ENCODE measurements at places on chromosomes 7 and 10.

DNA sequence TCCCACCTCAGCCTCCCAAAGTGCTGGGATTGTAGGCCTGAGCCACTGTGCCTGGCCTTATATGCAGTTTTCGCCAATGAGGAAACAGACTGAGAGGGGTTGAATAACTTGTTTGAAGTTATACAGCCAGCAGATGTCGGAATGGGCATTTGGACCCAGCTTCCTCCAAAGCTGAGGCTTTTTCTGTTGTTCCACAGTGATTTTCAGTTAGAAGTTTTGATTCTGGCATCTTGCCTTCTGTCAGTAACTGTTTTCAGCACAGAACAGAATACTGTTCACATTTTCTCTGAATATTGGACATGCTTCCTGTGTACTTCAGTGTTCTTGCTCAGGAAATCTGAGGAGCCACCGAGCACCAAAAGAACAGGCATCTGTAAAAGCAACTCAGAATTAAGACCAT lies 287.2 kb downstream of the CAMK1D start:
- no peak for DNase-seq

- DNase-seq = no peak
Observed at GRCh38 chr10:45625879-45626278, 46.7 kb downstream of the ZFAND4 start.

DNA sequence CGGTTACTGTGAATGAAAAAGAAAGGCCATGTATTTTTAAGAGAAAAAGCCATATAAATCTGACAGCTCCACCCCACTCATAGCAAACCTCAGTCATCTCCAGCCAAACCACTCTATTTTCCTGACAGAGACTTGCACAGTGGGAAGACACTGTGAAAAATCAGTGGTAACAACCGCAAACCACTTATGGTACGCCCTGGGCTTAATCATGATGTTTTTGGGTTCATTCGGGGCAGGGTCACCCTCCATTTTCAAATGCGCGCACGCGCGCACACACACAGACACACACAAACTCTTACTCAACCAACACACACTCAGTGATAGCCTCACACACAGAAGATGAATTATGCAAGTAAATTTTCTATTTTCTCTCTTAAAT lies 82.1 kb upstream of the HPS1 start:
- DNase-seq = no peak

- no peak for DNase-seq
Observed at GRCh38 chr10:25142116-25142864, 32.5 kb upstream of the GPR158 start.

DNA sequence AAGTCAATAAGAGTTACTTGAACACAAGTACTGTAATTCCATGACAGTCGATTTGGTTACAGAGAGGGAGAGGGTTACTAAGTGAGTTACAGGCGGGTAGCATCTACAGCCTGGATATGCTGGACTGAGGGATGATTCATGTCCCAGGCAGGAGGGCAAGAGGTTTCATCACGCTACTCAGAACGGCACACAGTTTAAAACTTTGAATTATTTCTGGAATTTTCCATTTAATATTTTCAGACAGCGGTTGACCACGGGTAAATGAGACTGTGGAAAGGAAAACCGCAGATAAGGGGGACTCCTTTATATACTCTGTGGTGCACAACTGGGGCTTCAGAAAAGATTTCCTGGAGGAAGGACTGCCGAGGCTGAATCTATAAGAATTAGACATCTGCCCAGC lies 25.7 kb upstream of the LRRC4 start:
- no peak for DNase-seq

- DNase-seq = no peak
Observed at GRCh38 chr7:34338961-34339526, 319.0 kb upstream of the NPSR1 start.

DNA sequence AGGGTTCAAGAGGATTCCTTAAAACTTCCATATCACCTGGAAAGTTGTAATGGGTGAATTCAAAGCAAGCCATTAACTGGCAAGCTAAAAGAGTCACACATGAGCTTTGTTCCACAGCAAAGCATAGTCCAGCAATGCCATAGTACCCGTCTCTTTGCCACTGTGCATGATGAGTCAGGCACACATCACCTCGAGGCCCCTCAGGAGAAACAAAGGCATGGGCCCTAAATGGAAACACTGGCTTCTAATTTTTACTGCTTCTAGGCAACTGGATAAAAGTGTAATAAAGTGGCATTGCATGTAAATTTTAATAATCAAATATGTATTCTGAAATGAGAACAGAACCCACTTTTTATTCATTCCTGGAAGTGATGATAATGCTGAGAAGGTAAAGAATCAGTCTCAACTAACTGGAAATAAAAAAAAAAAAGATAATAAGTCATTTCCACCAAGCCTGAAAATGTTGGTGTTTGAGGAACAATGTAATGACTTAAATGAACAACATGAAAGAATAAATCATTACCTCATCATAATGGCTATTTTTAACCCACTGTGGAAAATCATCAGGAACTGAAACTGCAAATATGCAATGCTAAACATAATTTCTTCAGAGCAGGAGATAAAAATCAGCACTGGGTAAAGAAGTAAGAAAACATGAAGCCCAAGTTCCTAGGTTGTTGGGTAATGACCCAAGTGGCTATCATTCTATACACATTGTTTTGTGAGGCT lies 104.9 kb downstream of the CDK6 start:
- DNase-seq = peak; percentile 96

DNA sequence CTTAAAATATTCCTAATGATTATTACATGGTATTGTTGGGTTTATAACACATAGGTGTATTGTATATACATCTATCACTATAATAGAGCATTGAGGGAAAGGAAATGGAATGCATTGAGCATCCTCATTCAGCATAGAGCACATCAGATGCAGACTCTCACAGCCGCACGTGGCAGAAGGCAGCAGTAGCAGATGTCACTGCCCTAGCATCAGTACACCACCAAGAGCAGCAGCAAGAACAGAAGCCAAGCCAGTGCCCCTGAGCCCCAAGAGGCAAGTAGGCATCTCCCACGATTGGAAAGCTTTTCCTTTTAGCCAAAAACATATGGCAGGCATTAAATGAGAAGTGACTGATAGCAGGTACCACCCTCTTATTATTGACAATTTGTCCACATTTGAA lies 510.0 kb downstream of the TNS3 start:
- no peak for DNase-seq

- DNase-seq = no peak
Observed at GRCh38 chr10:126876456-126876855, 28.8 kb upstream of the DOCK1 start.

DNA sequence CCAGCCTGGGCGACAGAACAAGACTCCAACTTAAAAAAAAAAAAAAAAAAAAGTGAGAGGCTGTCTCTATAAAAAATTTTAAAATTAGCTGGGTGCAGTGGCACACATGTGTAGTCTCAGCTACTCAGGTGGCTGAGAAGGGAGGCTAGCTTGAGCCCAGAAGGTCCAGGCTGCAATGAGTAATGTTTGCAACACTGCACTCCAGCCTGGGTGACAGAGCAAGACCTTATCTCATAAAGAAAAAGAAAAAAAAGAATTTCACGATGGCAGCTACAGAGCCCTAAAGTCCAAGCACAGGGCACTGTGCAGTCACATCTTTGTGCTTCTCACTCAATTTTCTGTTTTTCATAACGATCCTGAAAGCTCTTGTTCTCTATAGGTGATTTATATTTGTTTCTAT lies 209.5 kb upstream of the KCTD7 start:
- no peak for DNase-seq

GRCh38 chr7:75771224-75771623 lies 787 bp downstream of the CCL26 start:
- DNase-seq = no peak

DNA sequence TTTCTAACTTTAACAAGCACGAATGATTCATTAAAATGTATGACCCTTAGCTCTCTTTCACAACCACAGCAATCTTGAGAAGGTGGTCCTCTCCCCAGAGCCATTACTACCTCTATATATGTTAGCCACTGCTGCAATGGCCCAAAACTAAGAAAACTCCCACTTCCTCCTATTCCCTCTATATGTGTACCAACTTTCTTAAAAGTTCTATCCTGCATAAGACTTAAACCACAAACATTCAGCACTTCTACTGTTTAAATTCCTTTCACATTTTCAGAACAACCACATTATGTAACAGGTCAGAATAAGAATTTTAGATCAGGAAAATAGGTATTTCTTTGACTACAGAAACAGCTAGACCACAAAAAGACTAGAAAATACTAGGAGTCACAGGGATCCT lies 36.2 kb downstream of the WASL start:
- DNase-seq = peak; percentile 34

DNA sequence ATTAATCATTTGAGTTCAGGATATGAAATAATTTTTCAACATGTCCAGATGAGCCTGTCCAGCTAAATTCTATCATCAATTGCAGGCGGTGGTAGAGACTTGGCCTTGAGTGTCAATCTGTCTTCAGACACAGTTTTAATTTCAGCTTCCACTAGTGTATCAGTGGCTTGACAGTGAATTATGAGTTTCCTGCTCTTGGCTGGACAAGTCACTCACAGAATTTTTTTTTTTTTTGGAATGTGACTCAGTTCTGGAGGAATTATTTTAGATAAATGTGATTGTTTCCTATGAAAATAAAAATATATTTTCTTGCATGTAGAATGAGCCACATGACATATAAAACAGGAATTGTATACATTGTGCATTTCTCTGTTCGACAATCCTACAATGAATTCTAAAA lies 319.9 kb upstream of the AKR1E2 start:
- no peak for DNase-seq

DNA sequence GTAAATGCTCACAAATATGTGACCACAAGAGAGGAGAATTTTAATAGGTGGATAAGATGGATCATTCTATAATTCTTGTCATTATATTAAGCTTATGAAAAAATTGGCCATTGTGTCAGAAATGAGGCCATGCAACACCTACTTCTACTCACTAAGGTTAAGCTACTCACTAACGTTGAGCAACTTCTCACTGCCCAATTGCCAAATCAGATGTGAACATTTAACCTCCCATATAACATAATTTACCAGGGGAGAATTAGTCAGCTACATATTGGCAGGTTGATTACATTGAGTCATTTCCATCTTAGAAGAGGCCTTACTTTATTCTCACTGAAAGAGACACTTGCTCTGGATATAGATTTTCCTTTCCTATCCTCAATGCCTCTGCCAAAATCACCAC lies 211.2 kb upstream of the DGKB start:
- DNase-seq = no peak

- DNase-seq = no peak
Observed at GRCh38 chr10:78419481-78420265, 386.0 kb downstream of the RPS24 start.

GRCh38 chr7:12712236-12712635 lies 24.8 kb downstream of the ARL4A start:
- DNase-seq = peak; percentile 64

GRCh38 chr7:149741629-149742028 lies 31.8 kb downstream of the ZNF467 start:
- peak; percentile 60 for DNase-seq
